ENCODE measurements at places on chromosomes 16 and 17.

DNA sequence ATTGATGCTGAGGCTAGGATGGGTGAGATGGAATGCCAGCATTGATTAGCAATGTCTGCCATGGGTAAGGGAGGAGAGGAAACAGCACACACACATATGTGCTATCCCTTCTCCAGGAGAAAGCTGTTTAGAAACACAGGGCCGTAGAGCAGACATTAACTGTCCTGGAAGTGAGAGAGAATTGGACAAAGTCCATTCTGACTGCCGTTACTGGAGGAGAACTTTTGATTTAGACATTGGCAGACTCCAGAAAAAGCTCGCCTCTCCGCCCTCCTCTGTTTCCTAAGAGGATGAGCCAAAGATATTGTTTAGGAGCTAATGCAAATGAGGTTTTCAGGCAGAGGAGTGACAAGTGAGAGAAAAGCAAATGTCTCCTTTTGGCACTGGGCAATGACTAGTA is 237.0 kb downstream of the HAPSTR1 start:
- no peak for DNase-seq

DNA sequence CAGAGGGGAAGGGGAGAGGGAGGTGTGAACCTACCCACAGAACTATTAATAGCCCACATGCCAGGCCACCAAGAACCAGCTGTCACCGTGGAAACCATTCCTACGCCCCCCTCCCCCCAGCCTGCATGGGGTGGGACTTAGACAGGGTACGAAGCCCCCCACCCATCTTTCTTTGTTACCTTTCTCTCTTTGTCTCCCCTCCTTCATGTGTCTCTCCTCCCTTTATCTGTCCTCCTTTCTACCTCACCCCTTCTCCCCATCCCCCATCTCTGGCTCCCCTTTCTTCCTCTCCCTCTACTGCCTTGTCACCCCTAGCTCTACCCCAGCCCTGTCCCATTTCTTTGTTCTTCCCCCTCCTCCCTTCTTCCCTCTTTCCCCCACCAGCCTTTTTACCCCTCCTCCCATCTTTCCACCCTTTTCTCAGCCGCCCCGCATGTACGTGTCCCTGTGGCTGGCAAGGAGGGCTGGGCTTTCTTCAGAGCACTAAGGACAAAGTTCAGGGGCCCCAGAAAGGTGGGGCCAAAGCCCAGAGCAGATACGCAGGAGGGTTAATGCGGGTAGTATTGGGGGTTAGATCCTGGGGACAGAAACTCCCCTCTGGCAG is 8.0 kb downstream of the THRA start:
- no peak for DNase-seq

- no peak for DNase-seq
Measured at GRCh38 chr16:6857575-6857974, 475.1 kb upstream of the RBFOX1 start.

DNA sequence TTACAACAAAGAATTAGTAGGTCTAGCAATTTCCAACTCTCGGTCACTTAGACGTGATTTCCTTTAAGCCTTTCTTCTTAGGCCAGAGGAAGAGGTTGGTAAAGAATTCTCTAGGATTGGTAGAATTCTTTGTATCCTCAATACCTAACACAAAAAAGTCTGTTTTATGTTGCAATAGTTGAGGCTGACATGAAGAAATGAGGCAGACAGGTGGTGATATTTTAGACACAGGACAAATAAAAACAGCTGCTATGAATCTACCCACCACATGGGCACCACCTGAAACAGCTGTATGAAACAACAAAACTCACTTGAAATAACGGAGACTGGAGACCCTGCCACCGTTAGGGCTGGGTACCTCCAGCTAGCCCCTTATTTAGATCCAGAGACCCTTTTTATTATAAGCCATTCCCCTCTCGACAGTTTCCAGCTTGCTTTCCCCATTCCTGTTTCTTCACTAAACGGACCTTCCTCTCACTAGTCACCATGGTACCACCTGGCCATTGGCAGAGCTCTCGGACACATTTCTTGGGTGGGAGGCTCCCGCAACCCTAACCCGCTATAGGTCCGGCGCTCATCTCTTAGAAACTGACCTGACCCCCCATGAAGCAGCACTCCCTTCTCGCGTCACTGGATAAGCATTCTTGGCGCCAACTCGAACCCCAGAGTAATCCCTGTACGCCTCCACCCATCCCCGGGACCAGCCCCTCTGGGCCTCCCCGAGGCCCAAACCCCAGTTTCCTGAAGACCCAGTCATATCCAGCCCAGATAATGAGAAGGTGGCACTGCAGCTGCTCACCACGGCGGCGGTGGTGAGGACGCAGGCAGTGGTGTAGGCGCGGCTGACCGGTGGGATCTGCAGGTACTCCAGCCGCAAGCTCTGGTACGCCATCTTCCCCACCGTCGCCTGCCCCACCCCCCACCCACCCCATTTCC is at the start of gene DERL2:
Gene DERL2, minus strand, starts transcription at position 909 of the 936 bp plus-strand sequence. Its CDS starts 17 bp downstream, at position 892.
- DNase-seq: no peak

GRCh38 chr16:5015887-5016286 is 17.8 kb downstream of the NAGPA start:
- DNase-seq: no peak

DNA sequence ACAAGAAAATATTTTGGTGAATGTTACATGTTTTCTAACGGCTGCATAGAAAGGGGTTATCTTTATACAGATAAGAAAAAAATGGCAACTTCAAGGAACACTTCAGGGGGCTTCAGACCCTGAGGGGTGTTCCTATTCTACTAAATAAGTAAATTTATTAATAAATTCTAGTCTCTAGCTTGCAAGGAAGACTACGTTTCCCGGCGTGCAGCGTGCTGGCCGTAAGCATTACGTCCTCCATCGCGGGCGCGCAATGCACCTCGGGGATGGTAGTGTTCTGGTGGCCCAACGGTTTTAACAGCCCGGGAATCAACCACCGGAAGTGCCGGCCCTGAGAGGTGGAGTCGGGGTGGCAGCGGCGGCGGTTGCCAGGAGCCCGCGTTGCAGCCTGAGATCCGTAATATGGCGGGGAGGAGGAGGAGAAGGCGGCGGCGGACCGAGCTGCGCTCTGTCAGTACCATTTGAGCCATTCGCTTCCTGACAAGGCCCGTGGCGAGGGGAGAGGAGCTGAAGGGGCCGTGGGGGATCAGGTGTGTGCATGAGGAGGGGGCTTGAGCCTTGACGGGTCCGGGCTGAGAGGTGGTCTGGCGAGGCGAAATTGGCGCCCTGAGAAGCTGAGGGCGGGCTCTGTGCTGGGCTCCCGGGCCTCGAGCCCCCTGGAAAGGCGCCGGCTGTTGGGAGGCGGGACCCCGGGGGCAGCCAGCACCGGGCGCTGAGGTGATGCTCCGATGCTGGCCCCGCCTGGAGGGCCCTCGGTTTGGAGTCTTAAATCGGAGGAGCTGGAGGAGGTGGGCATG is at the start of gene CCP110:
Gene CCP110, plus strand, starts transcription at position 384 of the 797 bp plus-strand sequence. CDS start 3,940 bp downstream, outside the sequence.
- peak; percentile 89 for DNase-seq

- DNase-seq: no peak
Measured at GRCh38 chr16:66271074-66272060, 95.1 kb upstream of the CDH5 start.

DNA sequence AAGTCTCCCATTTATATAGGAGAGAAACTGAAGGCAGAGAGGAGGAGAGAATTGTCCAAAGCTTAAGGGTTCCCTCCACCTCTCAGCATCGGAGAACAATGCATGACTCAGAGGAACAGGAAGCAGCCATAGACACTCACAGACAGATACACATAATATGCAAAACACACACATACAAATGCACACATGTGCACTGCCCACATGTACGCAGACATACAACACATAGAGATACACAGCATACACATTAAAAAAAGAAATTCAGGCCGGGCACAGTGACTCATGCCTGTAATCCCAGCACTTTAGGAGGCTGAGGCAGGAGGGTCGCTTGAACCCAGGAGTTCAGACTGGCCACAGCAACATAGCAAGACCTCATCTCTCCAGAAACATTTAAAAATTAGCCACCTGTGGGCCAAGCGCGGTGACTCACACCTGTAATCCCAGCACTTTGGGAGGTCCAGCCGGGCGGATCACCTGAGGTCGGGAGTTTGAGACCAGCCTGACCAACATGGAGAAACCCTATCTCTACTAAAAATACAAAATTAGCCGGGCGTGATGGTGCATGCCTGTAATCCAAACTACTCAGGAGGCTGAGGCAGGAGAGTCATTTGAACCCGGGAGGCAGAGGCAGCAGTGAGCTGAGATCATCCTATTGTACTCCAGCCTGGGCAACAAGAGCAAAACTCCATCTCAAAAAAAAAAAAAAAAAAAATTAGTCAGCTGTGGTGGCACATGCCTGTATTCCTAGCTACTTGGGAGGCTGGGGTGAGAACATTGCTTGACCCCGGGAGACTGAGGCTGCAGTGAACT is 11.3 kb downstream of the ERAL1 start:
- no peak for DNase-seq

- DNase-seq: no peak
Measured at GRCh38 chr17:76593384-76593826, 7.7 kb upstream of the ST6GALNAC2 start.

DNA sequence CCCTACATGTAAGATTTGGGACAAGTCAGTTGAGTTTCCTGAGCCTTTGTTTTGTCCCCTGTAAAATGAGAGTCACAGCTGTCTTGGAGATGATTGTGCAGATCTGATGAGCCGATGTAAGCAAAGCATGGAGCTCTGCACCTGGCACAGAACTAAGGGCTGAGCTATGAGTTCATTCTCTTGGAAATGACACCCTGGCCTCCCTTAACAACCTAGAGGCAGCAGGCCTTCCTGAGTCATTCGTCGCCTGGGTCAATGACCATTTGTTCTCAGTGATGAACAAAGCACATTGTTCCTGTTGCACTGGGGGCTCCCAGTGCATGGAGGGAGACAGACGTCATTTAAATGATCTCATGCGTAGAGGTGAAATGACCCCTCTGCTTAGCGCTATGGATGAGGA is 62.8 kb upstream of the GCSH start:
- no peak for DNase-seq

- no peak for DNase-seq
Measured at GRCh38 chr16:79687249-79688130, 87.0 kb upstream of the MAF start.

- no peak for DNase-seq
Measured at GRCh38 chr17:35809855-35810461, 674 bp downstream of the TAF15 start.

Data from mesothelial cell of epicardium (in vitro differentiated cells).